Ascending aorta (tissue), 2 donors: ENCODE measurements at places on chromosomes 13 and 19. TPM values are rescaled to one million over a fixed set of nuclear protein-coding genes. Genes with fewer than 3 reads are reported as not detected.

- H3K36me3 ChIP-seq: peaks cover 7% of the 10 kb centered on the region
- H3K4me1 ChIP-seq: peaks cover 5% of the 10 kb centered on the region
- no peak for DNase-seq
- no peak overlapping the region for H3K27ac ChIP-seq
These were observed 27.6 kb upstream of the TPT1 start for GRCh38 chr13:45368571-45368970.

- no peak overlapping the region for H3K27ac ChIP-seq
- no peaks in the 10 kb centered on the region for H3K36me3 ChIP-seq
- DNase-seq: no peak
- no peaks in the 10 kb centered on the region for H3K4me1 ChIP-seq
These were observed 634.0 kb downstream of the UQCRFS1 start for GRCh38 chr19:28578786-28579505.

GRCh38 chr19:21264416-21264815, 64.8 kb downstream of the ZNF708 start:
- H3K27ac ChIP-seq: no peak overlapping the region
- DNase-seq: no peak
- no peaks in the 10 kb centered on the region for H3K4me1 ChIP-seq
- H3K36me3 ChIP-seq: no peaks in the 10 kb centered on the region
- no peak overlapping the region for H3K4me3 ChIP-seq
- no peaks in the 10 kb centered on the region for H3K27me3 ChIP-seq

DNA sequence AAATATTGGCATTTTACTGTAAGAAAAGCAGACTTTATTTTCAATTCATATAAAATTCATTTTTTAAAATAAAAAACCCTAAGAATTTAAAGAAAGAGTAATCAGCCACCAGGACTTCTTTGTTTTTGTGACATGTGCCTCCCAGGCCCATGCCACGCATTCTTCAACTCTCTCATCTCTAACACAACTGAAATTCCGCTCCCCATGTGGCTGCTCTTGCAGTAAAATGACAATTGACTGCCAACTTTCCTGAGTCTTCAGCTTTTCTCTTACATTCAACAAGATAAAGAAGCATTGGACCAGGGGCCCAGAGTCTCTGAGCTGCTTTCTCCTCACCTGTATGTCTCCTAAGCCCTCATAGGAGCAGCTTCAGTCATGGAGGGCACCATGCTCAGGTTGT, 372.1 kb downstream of the UQCRFS1 start:
- no peaks in the 10 kb centered on the region for H3K36me3 ChIP-seq
- no peaks in the 10 kb centered on the region for H3K27me3 ChIP-seq

GRCh38 chr13:36131222-36131930, at the start of gene DCLK1:
TSS of gene DCLK1 (minus strand) at chr13:36131382.
- H3K27me3 ChIP-seq: no peaks in the 10 kb centered on the region
- H3K4me1 ChIP-seq: no peaks in the 10 kb centered on the region
- H3K36me3 ChIP-seq: no peaks in the 10 kb centered on the region

DNA sequence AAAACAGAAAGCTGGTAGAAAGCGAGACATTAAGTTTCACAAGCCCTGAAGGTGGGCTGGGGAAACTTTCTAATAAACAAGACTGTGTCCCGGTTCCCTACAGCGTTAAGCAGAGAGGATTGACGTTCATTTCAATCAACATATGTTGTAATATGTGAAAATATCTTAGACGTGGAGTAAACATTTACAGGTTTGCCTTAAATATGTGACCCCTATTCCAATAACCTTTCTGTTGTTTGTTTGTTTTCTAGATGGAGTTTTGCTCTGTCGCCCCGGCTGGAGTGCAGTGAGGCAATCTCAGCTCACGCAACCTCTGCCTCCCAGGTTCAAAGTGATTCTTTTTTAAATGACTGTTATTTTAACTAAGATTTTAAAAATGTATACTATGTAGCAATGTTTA, 526.2 kb downstream of the SUCLA2 start:
- no peak overlapping the region for H3K4me3 ChIP-seq
- H3K27ac ChIP-seq: no peak overlapping the region

GRCh38 chr13:93881411-93881810, 598.1 kb downstream of the DCT start:
- no peak overlapping the region for H3K4me3 ChIP-seq
- H3K27ac ChIP-seq: no peak overlapping the region
- DNase-seq: no peak

DNA sequence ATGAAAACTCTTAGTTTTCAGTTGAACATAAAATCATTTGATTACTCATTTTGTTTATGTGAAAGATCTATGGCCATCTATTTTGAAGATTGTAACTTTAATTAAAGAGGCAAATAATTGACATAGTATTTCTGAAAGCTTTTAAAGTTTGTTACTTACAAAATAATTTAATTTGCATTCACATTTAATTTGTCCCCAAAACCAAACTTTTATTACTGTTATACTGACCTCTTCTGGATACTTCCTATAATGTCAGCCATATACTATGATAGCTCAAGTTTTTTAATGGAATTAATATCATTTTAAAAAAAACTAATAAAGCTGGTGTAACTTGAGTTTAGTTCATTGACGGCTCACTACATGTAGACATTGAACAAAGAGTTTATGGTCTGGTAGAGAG, 4.9 kb upstream of the SGCG start:
- H3K4me3 ChIP-seq: no peak overlapping the region
- H3K27me3 ChIP-seq: no peaks in the 10 kb centered on the region

- no peak overlapping the region for H3K4me3 ChIP-seq
- peaks cover 4% of the 10 kb centered on the region for H3K4me1 ChIP-seq
- H3K36me3 ChIP-seq: no peaks in the 10 kb centered on the region
- no peak overlapping the region for H3K27ac ChIP-seq
- no peaks in the 10 kb centered on the region for H3K27me3 ChIP-seq
- DNase-seq: no peak
These were observed 329.3 kb downstream of the SPRY2 start for GRCh38 chr13:80011448-80012212.

DNA sequence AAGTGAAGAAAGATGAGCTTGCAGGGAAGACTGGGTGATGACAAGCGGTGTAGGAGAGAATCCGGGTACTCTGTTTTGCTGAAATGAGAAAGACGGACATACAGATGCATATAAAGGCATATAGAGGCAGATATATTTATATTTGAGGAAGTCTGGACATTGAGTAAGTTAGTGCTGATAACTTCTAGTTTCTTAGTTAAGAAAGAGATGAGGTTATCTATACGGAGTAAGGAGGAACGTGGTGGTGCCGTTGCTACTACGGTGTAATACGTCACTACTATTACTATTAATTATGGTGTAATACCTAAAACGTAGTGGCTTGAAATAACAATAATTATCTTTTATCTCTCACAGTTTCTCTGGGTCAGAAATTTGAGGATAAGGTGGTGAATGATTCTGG, 9.8 kb upstream of the CPB2 start:
- DNase-seq: no peak
- no peak overlapping the region for H3K27ac ChIP-seq
- no peak overlapping the region for H3K4me3 ChIP-seq
- no peaks in the 10 kb centered on the region for H3K27me3 ChIP-seq

DNA sequence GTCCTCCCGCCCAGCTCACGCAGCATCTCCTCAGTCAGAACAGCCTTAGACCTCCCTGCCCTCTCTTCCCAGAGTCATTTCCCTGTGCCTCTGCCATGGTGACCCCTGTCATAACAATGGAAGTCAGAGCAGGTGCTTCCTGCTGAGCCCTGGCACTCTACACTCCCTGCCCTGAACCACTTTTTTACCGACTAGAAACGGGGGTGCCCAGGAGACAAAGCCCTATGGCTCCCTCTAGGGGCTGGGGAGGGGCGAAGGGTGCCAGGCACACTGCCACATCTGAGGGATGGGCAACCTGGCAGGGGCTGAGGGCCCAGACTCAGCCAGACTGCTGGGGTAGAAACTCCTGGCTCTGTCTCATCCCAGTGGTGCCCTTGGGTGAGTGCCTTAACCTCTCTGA, 16.4 kb downstream of the ZNF574 start:
- H3K27me3 ChIP-seq: no peaks in the 10 kb centered on the region
- H3K4me1 ChIP-seq: peaks cover 7% of the 10 kb centered on the region
- DNase-seq: no peak

GRCh38 chr13:102940143-102940542, 94.3 kb downstream of the ERCC5 start:
- no peak overlapping the region for H3K4me3 ChIP-seq
- DNase-seq: no peak
- no peak overlapping the region for H3K27ac ChIP-seq
- H3K27me3 ChIP-seq: no peaks in the 10 kb centered on the region
- H3K36me3 ChIP-seq: no peaks in the 10 kb centered on the region

- DNase-seq: peak; percentile 92
- H3K27ac ChIP-seq: peak overlapping the region; percentile 87
- H3K4me3 ChIP-seq: peak overlapping the region; percentile 34
- peaks cover 5% of the 10 kb centered on the region for H3K4me1 ChIP-seq
- no peaks in the 10 kb centered on the region for H3K27me3 ChIP-seq
These were observed 11.3 kb downstream of the GTPBP3 start for GRCh38 chr19:17348700-17349099.

DNA sequence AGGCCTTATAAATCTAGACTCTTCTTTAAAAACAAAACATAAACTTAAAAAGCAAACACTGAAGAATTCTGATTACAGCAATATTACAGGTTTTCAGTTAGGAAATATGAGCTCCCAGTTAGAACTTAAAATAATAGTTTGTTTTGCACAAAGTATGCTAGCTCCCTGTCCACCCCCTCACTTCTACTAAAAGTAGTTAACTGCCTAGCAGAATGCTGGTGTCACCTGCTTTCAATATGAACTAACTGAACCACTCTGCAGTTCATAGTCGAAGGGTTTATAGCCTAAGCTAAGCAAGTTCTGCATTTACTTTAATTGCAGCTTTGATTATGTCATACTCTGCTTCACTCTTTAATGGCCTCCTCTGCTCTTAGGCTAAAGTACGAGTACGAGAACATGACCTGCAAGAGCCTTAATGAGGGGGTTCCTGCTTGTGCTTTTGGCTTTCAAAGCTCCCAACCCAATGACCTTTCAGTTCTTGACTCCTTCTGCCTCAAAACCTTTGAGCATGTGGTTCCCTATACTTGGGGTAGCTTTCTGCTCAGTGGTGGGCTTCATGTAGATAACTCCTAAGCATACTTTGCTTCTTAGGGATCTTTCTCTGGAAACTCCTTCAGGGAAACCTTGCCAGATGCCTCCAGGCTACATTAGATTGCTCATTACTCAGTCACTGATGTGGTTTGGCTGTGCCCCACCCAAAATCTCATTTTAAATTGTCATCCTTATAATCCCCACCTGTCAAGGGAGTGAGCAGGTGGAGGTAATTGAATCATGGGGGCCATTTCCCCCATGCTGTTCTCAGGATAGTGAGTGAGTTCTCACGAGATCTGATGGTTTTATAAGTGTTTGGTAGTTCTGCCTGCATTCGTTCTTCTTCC, 278.9 kb upstream of the ARGLU1 start:
- H3K27me3 ChIP-seq: no peaks in the 10 kb centered on the region
- DNase-seq: no peak
- no peaks in the 10 kb centered on the region for H3K36me3 ChIP-seq
- no peak overlapping the region for H3K4me3 ChIP-seq

- no peak overlapping the region for H3K4me3 ChIP-seq
- no peaks in the 10 kb centered on the region for H3K27me3 ChIP-seq
- DNase-seq: no peak
These were observed 34.0 kb downstream of the SERPINE3 start for GRCh38 chr13:51373451-51373850.

DNA sequence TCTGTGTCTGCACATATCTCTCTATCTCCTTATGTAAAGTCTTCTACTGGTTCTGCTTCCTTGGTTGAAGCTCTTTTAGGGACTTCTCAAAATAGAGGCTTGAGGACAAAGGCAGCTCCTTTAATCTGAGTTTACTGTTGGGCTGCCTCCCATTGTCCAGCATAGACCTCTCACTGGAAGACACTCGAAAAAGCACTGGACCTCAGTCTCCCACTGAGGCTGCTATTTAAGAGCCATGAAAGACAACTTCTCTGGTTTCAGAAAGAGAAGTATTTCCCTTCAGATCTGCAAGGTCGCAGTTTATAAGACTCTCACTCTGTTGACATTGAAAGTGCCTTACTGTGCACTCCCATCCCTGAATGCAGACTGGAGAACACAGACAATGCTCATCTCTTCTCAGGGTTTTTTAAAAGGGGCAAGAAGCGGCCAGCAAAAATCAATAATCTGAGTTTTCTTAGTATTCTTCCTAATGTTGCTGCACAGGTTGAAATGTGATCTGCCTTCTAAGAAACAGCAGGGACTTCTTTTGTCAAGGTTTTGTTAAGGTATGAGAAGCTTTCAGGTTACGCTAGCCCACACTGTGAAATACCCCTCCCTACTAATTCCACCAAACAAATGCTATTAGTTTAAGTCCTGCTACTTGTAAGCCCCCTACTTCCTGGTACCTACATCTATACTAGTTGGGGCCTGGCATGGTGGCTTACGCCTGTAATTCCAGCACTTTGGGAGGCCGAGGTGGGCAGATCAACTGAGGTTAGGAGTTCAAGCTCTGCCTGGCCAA, 450.0 kb upstream of the SLC10A2 start:
- DNase-seq: no peak
- H3K27ac ChIP-seq: no peak overlapping the region
- no peaks in the 10 kb centered on the region for H3K4me1 ChIP-seq
- no peaks in the 10 kb centered on the region for H3K36me3 ChIP-seq

GRCh38 chr13:46383383-46383782, 3.7 kb downstream of the RUBCNL start:
- no peak for DNase-seq

- no peak overlapping the region for H3K4me3 ChIP-seq
- H3K4me1 ChIP-seq: peaks cover 3% of the 10 kb centered on the region
- no peak overlapping the region for H3K27ac ChIP-seq
- no peaks in the 10 kb centered on the region for H3K27me3 ChIP-seq
These were observed 123.4 kb downstream of the NUFIP1 start for GRCh38 chr13:44865722-44866410.

- H3K4me1 ChIP-seq: peaks cover 9% of the 10 kb centered on the region
- no peak overlapping the region for H3K4me3 ChIP-seq
- H3K27ac ChIP-seq: no peak overlapping the region
- peaks cover 13% of the 10 kb centered on the region for H3K36me3 ChIP-seq
These were observed 2.1 kb downstream of the SARS2 start for GRCh38 chr19:38928391-38929001.

- no peak for DNase-seq
- peak overlapping the region; percentile 51 for H3K27ac ChIP-seq
- no peaks in the 10 kb centered on the region for H3K27me3 ChIP-seq
These were observed 54.5 kb upstream of the GPI start for GRCh38 chr19:34310494-34310981.

GRCh38 chr13:31769575-31769974, 30.2 kb downstream of the RXFP2 start:
- no peaks in the 10 kb centered on the region for H3K4me1 ChIP-seq
- no peaks in the 10 kb centered on the region for H3K27me3 ChIP-seq
- H3K27ac ChIP-seq: no peak overlapping the region
- no peak for DNase-seq

PVR gene
- 61.4 TPM for total RNA-seq

RGCC gene
- total RNA-seq: 184 TPM

DLL3 gene
- total RNA-seq: not detected

WTIP gene
- 127 TPM for total RNA-seq

CHAMP1 gene
- total RNA-seq: 17.1 TPM

MYPOP gene
- total RNA-seq: 1.6 TPM
